ENCODE measurements at places on chromosomes 12 and 14. TPM values are rescaled to one million over a fixed set of nuclear protein-coding genes. Genes with fewer than 3 reads are reported as not detected.

DNA sequence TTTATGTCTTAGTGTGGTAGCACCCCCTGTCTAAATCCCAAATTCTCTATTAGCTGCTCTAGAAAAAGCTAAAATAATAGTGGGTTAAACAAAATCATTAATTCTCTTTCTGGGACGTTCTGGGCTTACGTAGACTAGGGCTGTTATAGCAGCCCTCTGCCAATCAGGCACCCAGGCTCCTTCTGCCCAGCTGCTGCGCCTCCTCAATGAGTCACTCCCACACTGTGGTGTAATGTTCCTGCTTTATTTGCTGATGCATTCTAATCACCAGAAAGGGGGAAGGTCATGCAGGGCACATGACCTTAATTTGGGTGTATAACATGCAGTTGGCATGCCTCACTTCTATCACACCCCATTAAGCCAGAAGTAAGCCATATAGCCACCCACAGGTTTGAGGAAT, 294.5 kb downstream of the GALC start:
- no peak for DNase-seq

- peak; percentile 74 for DNase-seq
Measured at GRCh38 chr14:75877292-75877691, 104.5 kb downstream of the TGFB3 start.

GRCh38 chr12:108182096-108182495, 53.0 kb downstream of the WSCD2 start:
- DNase-seq = no peak

- no peak for DNase-seq
Measured at GRCh38 chr12:96636895-96637294, 147.5 kb downstream of the CFAP54 start.

GRCh38 chr12:103085541-103085940, 128.1 kb downstream of the ASCL1 start:
- no peak for DNase-seq

DNA sequence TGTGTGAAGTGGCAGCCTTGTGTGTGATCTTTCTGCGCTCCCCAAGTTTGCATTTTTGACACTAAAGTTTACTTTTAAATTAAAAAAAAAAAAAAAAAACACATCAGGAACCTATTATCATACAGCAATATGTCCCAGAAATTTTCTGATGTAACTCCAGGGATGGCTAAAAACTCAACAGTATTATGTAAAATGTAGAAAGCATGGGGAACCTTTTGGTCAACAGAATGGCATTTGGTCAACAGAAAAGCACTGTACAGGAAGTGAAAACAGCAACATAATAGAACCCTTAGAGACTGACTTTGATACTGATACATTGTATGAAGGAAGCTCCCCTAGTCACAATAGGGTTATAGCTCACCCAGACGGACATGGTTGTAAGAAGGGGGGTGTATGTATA, 224.3 kb downstream of the ITPR2 start:
- peak; percentile 56 for DNase-seq

GRCh38 chr12:69579029-69579428, 6.2 kb upstream of the CCT2 start:
- no peak for DNase-seq

DNA sequence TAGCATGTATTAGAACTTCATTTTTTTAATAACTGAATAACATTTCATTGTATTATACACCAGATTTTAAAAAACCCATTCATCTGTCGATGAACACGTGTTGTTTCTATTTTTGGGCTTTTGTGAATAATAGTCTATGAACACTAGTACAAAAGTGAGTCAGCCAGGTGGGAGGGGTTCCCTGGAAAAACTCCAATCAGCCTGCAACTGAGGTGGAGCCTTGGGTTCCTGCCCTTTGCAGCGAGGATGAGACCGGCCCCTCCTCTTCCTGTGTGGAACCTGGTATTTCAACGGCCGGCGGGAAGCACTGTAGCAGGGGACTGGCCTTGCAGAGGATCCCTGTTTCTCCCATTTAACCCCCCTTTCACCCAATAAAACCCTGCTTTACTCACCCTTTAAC, 56.1 kb downstream of the LMNTD1 start:
- DNase-seq = peak; percentile 59

- no peak for DNase-seq
Measured at GRCh38 chr12:106894774-106895173, 60.9 kb upstream of the TMEM263 start.

DNA sequence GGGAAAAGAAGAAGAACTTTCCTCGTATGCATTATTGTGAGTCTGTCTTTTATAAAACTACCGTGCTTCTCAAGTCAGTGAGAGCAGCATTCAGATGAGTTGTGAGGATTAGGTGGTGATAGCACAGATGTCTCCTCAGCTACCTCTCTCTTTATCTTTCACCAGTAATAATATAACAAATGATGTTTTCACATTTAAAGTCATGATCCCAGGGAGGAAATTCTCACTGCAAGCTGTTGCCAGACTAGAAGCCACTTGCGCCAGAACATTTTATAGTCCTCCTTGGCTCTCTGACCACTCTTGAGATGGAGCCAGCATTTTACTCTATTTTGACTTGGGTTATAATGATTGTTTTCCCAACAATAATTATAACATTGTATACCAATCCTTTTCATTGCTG, 443.1 kb downstream of the AEBP2 start:
- DNase-seq = peak; percentile 75

- peak; percentile 96 for DNase-seq
Measured at GRCh38 chr12:57111031-57111734, at the start of gene STAT6. Gene STAT6 (minus strand): TSS chr12:57111362. CDS start chr12:57108278, 3,084 bp downstream.

DNA sequence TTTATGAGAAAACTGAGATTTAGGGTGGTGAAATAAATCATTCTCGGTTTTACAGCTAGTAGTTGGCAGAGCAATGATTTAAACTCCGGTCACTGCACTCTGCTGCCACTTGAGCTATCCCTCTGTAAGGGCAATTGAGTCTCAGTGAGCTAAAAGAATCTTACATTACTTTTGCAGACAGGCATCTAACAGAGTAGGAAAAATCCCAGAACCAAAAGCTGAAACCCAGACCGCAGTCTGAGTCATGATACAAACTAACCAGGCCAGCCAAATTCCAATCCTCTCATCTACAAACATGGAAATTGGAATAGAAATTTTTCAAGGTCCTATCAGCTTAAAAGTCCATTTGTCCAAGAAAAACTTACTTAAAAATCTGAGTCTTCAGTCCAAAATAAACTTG, 73.7 kb downstream of the ANKS1B start:
- peak; percentile 90 for DNase-seq

GRCh38 chr12:18589316-18589715, 148.5 kb downstream of the PLCZ1 start:
- DNase-seq = no peak

DNA sequence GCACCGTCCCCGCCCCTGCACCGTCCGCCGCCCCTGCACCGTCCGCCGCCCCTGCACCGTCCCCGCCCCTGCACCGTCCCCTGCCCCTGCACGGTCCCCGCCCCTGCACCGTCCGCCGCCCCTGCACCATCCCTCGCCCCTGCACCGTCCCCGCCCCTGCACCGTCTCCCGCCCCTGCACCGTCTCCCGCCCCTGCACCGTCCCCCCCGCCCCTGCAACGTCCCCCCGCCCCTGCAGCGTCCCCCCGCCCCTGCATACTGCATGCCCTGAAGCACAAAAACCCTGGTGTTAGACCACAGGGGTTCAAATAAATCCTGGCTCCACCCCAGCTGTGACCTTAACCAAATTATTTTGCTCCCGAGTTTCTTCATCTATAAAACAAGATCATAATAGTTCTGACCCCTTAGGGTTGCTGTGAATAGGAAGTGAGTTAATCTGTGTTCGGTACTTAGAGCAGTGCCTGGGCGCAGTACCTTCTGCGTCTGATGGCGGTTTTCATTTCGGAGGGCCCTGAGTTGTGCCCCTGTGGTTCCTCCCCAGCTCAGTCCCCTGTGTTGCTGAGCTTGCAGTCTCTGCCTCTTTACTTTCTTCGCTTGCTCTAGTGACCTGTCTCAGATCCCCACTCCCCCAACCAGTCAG, 38.1 kb downstream of the ESRRB start:
- DNase-seq = no peak

GRCh38 chr12:121649819-121650353, 19.6 kb downstream of the MORN3 start:
- no peak for DNase-seq

- DNase-seq = no peak
Measured at GRCh38 chr12:89779090-89779489, 70.5 kb upstream of the ATP2B1 start.

- DNase-seq = no peak
Measured at GRCh38 chr12:99057670-99058069, 412.6 kb downstream of the APAF1 start.

DNA sequence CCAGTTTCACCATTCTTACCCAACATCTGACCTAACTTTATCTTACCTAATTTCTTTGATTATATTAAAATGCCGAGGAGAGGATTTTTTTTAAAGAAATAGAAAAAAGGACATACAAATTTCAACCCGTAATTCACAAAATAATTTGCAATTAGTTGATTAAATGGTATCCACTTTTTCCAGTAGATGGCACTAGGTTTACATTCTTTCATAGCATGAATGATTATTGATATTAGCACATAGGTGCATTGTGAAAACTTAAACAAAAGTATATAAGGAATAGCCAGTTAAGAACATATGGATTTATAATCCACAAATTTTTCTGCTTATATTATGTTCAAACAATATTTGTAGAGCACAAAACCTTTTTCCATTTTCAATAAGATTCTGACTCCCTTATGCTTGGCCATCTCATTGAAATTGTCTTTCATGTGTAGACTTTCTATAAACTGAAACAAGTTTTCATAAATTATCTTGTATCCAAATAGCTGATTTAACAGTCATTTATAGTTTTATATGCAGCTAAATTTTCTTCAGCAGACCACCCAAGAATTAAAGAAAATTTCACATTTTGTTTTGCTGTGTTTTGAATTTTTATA, 35.3 kb downstream of the MSRB3 start:
- peak; percentile 50 for DNase-seq

- DNase-seq = no peak
Measured at GRCh38 chr12:48826209-48826855, 8.0 kb downstream of the CACNB3 start.

GRCh38 chr12:63964301-63964700, 119.8 kb downstream of the SRGAP1 start:
- no peak for DNase-seq

DNA sequence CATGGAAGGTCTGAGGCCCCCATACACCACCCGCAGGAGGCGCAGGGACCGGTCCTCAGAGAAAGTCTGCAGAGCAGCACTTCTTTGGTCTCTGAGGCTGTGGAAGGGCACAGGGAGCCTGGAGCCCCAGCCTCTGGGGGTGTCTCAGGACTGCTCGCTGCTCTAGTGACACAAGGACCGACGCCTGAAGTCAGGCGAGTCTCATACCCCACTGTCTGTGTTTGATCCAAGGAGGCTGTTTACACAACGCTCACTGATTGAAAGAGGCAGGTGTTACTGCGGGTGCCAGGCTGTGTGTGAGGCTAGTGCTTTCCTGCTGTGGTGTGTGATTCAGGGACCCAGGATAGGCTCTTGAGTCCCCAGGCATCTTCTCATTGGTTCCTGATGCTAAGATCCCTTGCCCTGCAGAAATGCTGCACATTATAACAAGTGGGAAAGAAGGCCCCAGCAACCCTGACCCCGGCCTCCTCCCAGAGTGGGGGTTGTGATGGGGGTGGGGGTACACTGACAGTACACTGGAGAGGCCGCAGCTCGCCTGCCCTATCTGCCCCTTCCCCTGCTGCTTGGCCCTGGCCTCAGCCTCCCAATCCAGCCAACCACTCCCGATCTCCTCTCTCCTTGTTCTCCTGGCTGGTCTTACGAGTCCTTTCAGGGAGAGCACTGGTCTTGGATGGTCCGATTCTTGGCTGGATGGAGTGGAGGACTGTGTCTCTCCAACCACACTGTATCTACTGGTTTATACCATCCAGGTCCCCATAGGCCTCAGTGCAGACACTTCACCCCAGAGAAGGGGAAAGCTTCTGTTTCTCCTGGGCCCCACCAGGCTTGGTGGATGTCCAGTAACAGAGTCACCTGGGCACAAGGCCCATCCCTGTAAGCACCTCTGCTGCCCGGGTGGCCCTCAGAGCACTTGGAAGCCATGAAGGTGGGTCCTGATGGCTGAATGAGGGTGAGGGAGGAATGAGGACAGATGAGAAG, 6.6 kb downstream of the CACNA2D4 start:
- DNase-seq = peak; percentile 89

GRCh38 chr14:104049576-104050240, 35.8 kb upstream of the ASPG start:
- DNase-seq = no peak

GRCh38 chr14:89368490-89369477, 48.2 kb downstream of the FOXN3 start:
- DNase-seq = no peak

DNA sequence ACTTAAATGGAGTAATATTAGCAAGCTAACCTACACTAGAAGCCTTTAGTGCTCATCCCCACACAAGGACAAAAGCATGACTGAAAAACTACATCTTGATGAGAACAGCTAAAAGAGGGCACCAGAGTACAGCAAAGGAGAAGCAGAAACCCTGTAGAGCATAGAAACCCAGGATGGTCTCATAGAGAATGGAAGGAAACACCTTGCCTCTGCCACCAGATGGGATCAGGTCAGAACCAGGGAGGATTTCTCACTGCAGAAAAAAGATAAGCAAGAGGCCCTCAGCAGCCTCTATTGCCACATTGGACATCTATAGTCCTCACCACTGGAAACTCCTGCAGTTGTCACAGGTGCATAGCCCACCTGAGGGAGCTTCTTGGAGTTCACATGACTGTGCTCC, 13.6 kb upstream of the ZNF705A start:
- no peak for DNase-seq

GRCh38 chr14:51451561-51451960, 200.1 kb upstream of the FRMD6 start:
- DNase-seq = no peak

DNA sequence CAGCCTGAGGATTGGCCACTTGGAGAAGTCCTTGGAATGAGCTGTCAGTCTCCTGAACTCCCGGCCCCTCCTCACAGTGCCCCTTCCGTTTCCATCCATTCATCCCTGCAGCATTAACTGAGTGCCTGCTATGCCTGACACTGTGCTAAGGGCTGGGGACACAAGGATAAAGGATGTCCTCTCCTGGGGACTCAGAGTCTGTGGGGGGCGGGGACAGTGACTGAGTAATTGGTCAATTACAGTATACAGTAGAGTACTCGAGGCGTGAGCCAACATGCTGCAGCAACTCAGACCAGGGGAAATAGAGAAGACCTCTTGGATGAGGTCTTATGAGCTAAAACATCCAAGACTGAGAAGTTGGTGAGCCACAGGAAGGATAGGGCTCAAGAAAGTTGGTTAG, 43.4 kb upstream of the PWP1 start:
- no peak for DNase-seq

The NANOG gene
- 0.04 TPM for total RNA-seq

The TMEM229B gene
- total RNA-seq = 0.40 TPM

The SMAGP gene
- total RNA-seq = 3.4 TPM

The BEGAIN gene
- total RNA-seq = 2.0 TPM

The E2F7 gene
- total RNA-seq = 3.1 TPM

The FOXN4 gene
- 0.04 TPM for total RNA-seq

The GALNT6 gene
- total RNA-seq = 0.35 TPM

The CRIP1 gene
- total RNA-seq = 39.3 TPM

The P3H3 gene
- total RNA-seq = 23.1 TPM

The TEAD4 gene
- total RNA-seq = 35.5 TPM

The LPAR5 gene
- total RNA-seq = 0.58 TPM

The KLHL28 gene
- total RNA-seq = 15.3 TPM

The EEF1AKMT3 gene
- 3.9 TPM for total RNA-seq

The AQP2 gene
- not detected for total RNA-seq
